Activated CD4-positive, alpha-beta T cell treated with anti-CD3 and anti-CD28 coated beads for 24 hours (primary cell): ENCODE measurements at places on chromosomes 13 and 19.

DNA sequence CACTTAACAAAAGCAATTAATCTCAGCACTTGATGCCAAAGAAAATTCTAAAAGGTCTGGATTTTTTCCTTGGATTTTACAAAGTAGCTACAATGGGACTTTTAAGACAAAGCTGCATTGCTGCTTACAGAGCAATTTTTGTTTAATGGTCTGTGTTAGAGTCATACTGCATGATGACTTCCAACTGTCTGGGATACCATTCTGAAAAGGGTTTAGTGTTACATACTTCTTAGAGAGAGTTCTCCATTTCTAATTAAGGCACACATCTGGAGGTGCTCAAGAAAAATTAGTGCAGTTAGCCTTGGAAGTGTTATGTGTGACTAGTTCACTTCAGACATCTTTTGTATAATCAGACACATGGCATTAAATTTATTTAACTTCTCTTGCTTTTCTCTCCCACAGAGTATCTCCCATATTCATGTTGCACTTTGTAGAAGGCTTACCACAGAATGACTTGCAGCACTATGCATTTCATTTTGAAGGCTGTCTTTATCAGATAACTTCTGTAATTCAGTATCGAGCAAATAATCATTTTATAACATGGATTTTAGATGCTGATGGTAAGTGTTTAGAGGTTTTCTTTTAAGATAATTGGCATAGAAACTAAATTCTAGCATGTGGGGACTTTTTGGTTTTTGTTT, 35.1 kb downstream of the USPL1 start:
- no peak for DNase-seq

DNA sequence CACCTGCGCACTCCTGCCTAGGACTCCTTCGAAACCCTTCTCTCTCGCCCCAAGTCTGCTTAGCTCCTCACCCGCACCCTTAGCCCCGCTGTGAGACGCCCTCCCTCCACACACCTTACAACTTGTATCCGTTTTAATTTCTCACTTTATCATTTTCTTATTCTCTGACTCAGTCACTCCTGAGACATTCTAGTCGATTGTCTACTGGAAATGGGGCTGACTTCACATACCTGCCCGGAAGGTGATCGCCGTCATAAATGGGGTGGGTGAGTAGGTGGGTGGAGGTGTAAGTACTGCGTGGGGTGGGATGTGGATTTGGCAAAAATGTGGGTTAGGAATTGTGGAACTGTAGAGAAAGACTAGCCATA, 714 bp downstream of the NDFIP2 start:
- peak; percentile 55 for DNase-seq

DNA sequence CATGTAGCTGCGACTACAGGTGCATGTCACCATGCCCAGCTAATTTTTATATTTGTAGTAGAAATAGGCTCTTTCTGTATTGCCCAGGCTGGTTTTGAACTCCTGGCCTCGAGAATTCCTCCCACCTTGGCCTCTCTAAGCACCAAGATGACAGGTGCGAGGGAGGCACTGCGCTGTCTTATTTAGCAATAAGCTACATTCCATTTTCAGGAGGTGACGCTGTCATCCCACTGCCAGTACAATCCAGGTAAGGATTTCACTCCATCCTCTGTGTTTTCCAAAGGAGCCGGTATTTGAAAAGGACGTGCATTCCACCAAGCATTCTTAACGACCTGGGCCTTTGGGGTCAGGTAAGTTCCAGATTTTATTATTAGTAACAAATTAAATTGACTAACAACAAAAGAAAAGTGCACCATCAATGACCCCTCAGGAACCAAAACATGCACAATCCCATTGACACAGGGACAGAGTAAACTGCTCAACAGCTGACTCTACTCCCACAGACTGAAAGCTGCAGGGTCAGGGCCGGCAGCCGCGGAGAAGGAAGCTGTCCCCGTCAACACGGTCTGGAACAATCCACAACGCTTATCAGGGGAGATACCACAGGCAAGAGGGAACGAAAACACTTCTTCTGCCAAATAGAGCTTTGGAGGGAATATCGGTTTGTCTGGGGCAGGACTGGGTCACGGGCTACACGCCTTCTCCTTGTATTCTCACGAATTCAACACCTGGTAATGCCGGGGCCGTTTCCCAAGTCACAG, 82.8 kb downstream of the INSR start:
- no peak for DNase-seq

DNA sequence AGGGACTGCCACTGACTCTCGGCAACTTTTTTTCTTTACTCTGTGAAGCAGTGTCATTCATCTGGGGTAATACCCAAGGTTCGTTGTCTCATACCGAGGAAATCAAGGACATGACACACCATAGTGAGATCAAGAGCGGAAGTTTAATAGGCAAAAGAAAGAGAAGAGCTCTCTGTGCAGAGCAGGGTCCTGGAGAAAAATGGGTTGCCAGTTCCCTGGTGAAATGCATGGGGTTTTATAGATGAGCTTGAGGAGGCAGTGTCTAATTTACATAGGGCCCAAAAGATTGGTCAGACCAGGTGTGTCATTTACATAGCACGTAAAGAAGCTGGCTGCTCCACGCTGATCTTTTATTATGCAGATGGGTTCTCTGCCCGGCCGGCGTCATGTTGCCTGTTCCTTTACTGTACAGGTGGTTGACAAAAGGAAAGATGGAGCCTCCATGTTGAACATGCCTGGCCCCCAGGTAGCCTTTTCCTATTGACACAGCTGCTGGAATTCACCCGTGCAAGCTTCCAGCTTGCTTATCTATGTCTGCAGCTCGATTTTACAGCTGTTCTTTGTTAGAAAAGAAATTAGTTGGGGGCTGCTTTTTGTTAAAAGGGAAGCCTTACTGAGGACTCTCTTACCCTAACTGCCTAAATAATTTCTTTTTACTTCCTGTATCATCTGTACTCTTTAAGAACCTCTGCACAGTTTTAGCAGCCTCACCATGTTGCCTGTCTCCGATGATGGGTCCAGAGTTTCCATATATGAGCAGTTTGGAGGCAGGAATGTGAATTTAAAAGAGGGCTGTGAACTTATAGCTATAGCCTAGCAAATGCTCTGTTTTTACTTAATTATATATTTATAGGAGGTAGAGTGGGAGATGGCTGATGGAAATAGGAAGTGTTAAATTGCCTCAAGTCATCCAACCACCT, 98.0 kb upstream of the DIAPH3 start:
- DNase-seq, result no peak

DNA sequence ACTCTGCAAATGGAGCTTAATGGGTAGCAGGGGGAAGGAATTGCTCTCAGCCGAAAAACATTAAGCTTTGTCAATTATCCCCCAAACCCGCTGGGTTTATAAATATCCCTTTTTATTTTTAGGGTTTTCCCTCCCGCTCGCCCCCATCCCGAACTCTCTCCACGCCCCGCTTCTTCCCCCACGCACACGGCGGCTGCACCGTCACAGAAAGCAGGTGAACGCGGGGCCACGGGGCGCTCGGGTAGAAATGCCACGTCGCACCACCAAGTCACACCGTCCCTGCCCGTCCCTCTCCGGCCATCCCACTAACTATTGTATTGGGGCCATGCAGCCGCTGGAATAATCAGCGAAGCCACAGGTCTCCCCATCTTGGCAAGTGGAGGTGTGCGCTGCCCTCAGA, 3.5 kb downstream of the PTPRS start:
- DNase-seq, result no peak

DNA sequence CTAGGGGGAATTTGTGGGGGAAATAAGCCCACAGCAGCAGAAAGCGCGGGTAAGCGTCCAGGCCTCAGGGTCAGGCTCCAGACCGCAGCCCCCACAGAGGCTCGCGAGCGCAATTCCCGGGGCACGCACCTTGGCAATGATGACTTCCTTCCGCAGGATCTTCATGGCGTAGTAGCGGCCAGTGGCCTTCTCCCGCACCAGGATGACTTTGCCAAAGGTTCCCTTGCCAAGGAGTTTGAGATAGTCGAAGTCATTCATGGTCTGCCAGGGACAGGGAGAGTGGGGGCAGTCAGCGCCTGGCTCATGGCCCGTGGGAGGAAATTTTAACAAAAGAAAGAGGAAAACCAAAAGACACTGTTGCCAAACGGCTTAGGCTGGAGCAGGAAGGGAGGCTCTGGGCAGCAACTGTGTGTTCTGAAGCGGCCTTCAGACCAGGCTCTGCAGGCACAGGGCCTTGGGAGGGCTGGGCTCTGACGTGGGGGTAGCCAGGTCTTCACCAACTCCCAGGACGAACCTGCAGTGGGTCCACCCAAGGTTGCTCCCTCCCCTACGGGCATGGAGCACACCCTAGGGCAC, 15.4 kb upstream of the CCNP start:
- DNase-seq, result no peak

DNA sequence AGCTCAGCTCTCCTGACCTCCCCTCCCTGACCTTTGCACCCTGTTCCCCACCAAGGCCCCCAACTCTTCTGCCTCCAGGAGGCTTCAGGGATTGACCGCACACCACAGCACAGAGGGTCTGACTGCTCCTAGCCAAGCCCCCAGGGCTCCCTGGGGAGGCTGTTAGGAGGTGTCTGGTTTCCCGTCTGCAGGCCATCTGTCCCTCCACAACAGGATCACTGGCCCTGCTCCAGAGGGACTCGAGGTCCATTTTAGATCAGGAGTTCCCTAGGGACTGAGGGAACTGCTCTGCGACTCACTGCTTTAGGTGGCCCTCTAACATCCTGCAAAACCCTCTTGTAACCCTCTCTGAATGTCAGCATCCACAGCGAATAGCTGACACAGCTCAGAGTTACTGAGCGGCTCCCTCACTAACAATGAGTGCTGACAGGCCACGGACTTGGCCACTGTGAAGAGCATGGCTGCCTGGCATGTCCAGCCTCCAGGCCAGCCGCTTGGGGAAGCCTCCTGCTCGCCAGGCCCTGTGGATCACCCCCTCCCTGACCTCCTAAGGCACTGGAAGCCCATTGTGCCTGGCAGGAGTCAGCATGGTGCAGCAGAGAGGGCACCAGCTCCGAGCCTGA, 17.7 kb downstream of the GRIK5 start:
- no peak for DNase-seq

DNA sequence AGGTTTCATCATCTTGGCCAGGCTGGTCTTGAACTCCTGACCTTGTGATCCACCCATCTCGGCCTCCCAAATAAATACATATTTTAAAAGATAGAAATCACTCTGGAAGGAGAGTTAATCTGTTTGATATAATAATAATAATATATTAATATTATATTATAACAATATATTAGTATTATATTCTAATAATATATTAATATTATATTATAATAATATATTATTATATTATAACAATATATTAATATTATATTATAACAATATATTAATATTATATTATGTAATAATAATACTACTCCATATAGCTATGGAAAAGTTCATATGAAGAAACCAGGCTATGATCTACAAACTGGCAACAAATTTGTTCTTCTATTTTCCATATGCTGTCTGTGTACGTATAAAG, 16.8 kb downstream of the HPN start:
- no peak for DNase-seq

GRCh38 chr13:51588406-51588949, 4.2 kb downstream of the WDFY2 start:
- DNase-seq, result no peak

DNA sequence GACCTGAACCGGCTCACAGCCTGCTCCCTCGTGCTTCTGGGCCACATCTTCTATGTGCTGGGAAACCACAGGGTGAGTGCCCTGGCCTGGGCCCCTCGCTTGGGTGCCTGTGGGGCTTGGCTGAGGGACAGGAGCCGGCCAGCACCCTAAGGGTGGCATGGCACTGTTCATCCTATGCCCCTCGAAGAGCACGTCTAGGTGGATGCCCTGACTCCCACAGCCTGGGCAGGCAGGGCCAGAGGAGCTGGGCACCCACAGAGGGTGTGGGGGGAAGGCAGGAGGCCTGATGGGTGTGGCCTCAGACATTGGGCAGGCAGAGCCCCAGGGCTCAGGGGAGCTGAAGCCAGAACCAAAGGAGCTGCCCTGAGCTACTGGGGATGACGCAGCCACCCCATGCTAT, 28.7 kb downstream of the MAU2 start:
- DNase-seq, result no peak

DNA sequence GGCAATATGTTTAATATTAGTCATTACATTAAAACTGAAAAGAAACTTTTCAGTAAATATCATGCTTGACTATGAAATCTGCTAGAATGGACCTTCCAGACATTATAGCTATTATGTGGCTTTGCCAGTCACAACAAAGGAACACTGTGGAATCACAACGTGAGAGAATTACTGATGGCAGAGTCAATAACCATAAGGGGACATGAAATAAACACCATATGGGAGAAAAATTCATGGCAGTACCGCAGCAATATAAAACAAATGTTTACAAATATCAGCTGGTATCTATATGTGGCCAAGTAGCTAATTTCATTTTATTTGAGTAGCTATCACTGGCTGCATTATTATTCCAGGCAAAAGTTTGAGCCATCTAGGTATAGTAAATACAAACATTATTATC, 1818.6 kb downstream of the PCDH9 start:
- no peak for DNase-seq

- DNase-seq, result no peak
Observed at GRCh38 chr19:57888107-57888559, 704 bp downstream of the ZNF814 start.

GRCh38 chr13:49219647-49220035, 497 bp upstream of the MLNR start:
- no peak for DNase-seq

GRCh38 chr19:45676851-45677263, 8.8 kb downstream of the GIPR start:
- DNase-seq, result no peak

DNA sequence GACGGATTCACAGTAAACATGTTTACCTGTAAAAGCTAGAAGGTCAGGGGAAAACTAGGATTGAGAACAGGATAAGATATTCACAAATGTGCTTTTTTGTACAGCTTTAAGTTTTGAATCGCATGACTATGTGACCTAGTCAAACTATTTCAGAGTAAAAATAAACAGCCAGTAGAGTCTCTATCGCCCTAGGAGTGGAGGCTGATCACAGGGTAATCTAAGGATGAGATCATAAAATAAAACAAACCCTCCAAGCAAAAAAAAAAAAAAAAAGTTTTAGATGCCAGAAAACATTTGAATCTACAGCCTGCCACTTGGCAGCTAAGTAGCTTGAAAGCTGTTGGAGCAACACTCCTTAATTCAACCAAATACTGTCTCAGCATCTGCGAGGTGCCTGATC, 26.8 kb downstream of the ZNF350 start:
- no peak for DNase-seq

GRCh38 chr13:40420160-40420740, 246.2 kb downstream of the FOXO1 start:
- no peak for DNase-seq

GRCh38 chr19:54035215-54036178, 28.2 kb downstream of the VSTM1 start:
- no peak for DNase-seq

DNA sequence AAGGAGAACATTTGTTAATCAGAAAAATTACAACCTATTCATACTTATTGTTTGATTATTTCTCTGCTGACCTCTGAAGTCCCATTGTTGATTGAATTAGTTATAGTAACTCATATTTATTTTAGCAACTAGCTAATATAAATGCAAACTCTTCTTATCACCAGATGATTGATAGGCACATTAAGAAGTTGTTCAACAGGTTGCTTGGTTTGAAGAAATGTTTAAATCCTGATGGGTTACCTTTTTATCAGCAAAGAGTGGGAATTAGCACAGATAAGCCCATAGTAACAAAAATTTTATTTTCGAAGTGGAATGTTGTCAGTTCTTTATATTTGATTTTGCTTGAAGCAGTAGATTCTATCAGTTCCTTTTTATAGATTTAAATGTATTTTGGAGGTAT, 44.4 kb downstream of the KLF5 start:
- DNase-seq, result no peak

GRCh38 chr13:43041369-43041921, 18.1 kb downstream of the DNAJC15 start:
- DNase-seq, result no peak

GRCh38 chr13:45512098-45512496, 47.4 kb downstream of the COG3 start:
- no peak for DNase-seq
